NCI-H526 (cell line): ENCODE measurements at places on chromosomes 12 and 14.

DNA sequence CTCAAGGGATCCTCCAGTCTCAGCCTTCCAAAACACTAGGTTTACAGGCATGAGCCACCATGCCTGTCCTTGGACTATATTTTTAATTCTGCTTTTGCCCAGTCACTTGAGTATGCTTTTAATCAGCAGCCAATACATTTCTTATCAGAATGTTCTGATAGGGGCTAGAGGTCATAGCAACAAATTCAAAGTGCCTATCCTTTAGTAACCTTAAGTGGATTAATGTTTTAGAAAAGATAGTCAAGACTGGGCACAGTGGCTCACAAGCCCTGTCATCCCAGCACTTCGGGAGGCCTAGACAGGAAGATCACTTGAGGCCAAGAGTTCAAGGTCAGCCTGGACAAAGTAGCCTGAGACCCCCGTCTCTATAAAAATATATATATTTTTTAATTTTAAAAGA lies 37.1 kb downstream of the CKB start:
- DNase-seq = no peak

DNA sequence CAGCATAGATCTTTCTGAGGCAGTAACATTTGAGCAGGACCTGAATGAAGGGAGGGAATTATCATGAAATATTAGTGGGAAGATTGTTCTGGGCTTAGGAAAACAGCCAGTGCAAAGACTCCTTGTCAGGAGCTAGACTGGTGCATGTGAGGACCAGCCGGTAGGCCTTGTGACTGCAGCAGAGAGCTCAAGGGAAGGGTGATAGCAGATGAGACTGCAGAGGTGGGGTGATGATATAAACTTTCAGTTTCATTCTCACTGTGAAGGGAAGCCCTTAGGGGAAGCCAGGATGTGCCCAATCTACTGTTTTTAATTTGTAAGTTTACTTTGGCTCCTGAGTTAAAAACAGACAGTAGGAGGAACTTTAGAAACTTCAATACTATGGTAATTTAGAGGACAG lies 12.4 kb downstream of the IL22 start:
- no peak for DNase-seq

- no peak for DNase-seq
These were observed 80.4 kb downstream of the PITPNM2 start for GRCh38 chr12:123070267-123071081.

DNA sequence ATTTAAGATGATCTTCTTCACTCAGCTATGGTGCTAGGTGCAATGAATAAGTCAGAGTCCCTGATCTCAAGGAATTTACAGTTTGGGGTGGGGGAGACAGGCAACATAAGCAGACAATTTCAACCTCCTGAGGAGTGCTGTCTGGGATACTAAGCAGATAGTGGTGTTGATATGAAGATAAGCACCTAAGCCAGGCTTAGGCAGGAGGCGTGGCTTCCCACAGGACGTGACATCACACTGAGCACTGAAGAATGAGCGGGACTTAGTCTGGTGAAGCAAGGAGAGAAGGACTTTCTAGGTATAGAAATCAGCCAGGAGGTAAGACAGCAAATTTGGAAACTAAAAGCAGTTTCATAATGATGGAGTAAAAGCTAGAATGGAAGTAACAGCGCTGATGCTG lies 6.8 kb downstream of the PRPH start:
- DNase-seq = no peak

DNA sequence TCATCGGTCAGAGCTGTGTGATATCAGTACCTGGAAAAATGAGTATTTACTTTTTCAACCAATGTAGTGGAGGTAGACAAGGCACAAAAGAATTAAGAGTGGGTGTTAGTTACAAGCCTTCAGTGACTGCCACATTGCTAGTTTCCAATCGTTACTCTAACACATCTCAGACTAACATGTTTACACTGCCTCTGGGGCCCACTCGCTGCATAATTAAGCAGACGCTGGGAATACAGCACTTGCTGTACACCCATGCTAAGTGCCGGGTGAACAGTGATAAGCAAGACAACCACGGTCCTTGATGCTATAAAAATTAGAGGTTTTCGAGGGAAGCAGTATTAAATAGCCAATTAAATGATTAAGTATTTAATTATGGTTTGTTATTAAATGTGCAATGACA lies 1147.6 kb downstream of the AACS start:
- no peak for DNase-seq

- no peak for DNase-seq
These were observed 17.1 kb upstream of the SLC6A12 start for GRCh38 chr12:230925-231671.
